ENCODE measurements at places on chromosomes 1 and 21. TPM values are rescaled to one million over a fixed set of nuclear protein-coding genes. Genes with fewer than 3 reads are reported as not detected.

DNA sequence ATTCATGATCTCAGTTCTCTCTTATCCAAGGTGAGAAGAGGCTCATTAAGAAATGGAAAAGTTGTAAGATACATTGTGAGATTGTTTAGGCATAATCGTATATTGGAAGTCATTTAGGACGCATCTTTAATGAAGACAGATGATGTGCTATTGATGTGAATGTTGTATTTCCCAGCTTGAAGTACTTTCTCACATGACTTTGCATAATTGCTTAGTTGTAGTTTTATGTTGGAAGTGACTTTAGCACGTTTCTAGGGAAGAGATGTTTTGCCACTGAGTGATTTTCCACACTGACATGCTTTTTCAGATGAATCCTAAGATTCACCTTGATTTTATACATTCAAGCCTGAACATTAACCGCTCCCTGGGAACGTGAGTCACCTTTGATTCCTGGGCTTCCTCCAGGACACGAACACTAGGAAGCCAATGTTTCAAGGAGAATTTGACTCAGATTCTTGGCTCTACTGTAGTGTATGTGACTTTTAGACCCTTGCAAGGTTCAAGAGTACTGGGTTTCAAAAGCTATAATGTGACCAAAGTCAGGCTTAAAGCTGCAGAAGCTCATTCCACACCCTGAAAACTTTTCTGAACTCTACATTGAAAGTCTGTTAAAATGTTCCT, 27.9 kb downstream of the ANGEL2 start:
- H3K4me1 ChIP-seq, result no peaks in the 10 kb centered on the region
- H3K4me3 ChIP-seq, result no peak overlapping the region
- H3K27me3 ChIP-seq, result no peaks in the 10 kb centered on the region
- DNase-seq, result no peak
- no peak overlapping the region for H3K27ac ChIP-seq

DNA sequence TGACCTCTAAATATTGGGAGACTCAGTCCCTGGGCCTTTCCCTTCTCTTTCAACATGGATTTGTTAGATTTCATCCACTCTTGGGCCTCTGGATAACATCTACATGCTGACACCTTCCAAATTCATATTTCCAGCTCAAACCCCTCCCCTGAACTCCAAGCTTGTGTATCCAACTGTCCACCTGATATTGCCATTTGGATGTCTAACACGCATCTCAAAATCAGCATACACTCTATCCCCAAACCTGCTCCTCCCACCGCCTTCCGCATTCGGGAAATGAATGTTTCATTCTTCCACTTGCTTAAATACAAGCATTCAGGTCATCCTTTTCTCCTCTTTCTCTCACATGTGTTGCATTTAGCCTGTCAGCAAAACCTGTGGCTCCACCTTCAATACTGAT, 17.5 kb upstream of the KAZN start:
- H3K4me1 ChIP-seq, result no peaks in the 10 kb centered on the region
- H3K4me3 ChIP-seq, result no peak overlapping the region
- no peaks in the 10 kb centered on the region for H3K36me3 ChIP-seq

DNA sequence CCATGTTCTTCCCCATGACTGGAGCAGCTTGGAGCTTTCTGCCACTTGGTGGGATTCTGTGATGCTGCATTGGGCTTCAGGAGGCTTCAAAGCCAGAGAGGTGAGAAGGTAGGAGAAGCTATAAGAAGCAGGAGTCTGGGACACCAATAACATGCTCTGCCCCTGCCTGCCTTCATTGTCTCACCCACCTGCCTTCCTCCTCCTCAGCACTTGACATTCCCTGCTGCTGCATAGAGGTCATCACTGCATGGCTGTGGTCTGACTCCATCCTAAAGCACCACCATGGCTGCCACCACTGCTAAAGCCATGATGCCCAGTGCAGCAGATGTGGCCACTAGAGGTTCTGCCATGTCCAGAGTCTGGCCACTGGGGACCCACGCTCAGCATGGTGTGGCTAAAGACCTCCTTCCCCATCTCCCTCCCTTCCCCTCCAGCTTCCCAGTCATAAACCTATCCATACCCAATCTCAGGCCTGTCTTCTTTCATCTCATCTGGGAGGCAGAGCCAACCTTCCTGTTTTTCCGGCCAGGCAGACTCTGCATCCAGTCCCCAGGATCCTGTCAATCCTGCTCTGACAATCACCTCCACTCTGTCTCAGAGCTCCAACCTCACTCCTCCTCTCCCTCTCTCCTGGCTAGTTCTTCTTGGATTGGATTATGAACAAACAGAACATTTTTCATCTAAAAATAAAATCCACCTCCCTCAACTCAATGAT, 285.1 kb upstream of the POU3F1 start:
- H3K4me3 ChIP-seq, result no peak overlapping the region
- DNase-seq, result no peak
- H3K4me1 ChIP-seq, result no peaks in the 10 kb centered on the region
- peaks cover 11% of the 10 kb centered on the region for H3K27me3 ChIP-seq
- no peak overlapping the region for H3K27ac ChIP-seq

- H3K27ac ChIP-seq, result no peak overlapping the region
- no peak for DNase-seq
These were observed 6.7 kb upstream of the PTGER3 start for GRCh38 chr1:71054281-71054731.

The PCP4L1 gene
- 2.0 TPM for total RNA-seq

The KLHDC7A gene
- 0.98 TPM for total RNA-seq

GRCh38 chr1:77405186-77405585, 123.4 kb downstream of the AK5 start:
- H3K4me3 ChIP-seq, result no peak overlapping the region
- no peak for DNase-seq
- H3K4me1 ChIP-seq, result no peaks in the 10 kb centered on the region
- H3K27ac ChIP-seq, result peak overlapping the region; percentile 11
- no peaks in the 10 kb centered on the region for H3K36me3 ChIP-seq
- no peaks in the 10 kb centered on the region for H3K27me3 ChIP-seq

- no peak for DNase-seq
- no peaks in the 10 kb centered on the region for H3K4me1 ChIP-seq
- no peak overlapping the region for H3K4me3 ChIP-seq
- H3K27me3 ChIP-seq, result no peaks in the 10 kb centered on the region
- no peaks in the 10 kb centered on the region for H3K36me3 ChIP-seq
- peak overlapping the region; percentile 75 for H3K27ac ChIP-seq
These were observed 124.5 kb upstream of the TMEM51 start for GRCh38 chr1:15029036-15029435.

The WNT3A gene
- total RNA-seq, result 0.29 TPM

The AMIGO1 gene
- 3.0 TPM for total RNA-seq

DNA sequence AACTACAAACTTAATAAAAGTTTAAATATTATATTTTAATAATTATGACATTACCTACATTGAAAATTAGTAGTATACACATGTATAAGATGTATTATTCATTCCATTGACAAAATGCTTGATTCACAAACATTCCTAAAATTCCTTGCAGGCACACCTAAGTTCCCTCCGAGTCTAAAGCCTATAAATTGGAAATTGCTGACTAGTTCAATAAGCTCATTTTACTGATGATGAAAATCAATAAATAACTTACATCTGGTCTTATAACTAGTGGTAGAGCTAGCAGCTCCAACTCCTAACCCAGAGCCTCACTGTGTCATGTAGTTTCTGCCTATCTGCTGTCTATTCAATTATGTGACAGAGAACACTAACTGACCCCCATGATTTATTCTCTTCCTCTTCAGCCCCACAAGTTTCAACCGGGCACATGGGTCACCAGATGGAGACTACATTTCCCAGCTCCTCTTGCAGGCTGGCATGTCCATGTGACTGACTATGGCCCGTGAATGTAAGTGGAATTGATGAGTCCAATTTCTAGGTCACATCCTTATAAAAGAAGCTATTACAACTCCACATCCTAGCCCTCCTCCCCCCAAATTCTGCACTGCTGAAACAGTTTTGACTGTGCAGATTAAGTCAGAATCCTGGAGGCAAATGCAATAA, 29.6 kb upstream of the LRRC8D start:
- no peaks in the 10 kb centered on the region for H3K4me1 ChIP-seq
- no peak overlapping the region for H3K4me3 ChIP-seq
- no peaks in the 10 kb centered on the region for H3K27me3 ChIP-seq
- no peaks in the 10 kb centered on the region for H3K36me3 ChIP-seq
- no peak for DNase-seq
- H3K27ac ChIP-seq, result no peak overlapping the region

DNA sequence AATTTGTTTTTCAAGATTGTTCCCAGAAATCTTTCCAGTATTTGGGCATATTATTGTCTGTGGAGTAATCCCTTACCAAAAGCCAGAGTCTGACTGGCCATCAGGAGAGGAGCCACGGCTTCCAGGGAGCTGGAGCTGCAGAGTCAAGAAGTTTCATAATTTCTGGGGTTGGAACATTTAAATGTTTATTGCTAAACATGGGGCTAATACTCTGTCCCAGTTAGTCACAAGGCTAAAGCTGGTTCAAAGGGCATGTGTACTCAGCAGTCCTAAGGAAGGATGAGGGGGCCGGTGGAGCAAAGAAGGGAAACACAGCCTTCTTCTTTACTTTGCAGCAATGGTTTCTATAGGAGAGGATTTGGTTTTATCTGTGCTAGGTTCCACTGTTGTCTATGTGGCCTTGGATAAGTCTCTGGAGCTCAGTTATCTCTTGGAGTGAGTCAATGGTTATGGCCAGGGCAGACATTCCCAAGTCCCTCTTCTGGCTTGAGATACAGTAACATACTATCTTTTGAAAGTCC, 9.5 kb downstream of the DENND2D start:
- no peak for DNase-seq
- H3K27me3 ChIP-seq, result no peaks in the 10 kb centered on the region
- H3K27ac ChIP-seq, result peak overlapping the region; percentile 74
- H3K4me1 ChIP-seq, result peaks cover 5% of the 10 kb centered on the region

- H3K27ac ChIP-seq, result no peak overlapping the region
- no peaks in the 10 kb centered on the region for H3K36me3 ChIP-seq
- H3K4me1 ChIP-seq, result no peaks in the 10 kb centered on the region
- H3K27me3 ChIP-seq, result no peaks in the 10 kb centered on the region
- DNase-seq, result no peak
These were observed 41.2 kb downstream of the DMAP1 start for GRCh38 chr1:44254392-44254910.

GRCh38 chr1:3680488-3681230, 28.3 kb downstream of the TP73 start:
- DNase-seq, result no peak
- no peak overlapping the region for H3K27ac ChIP-seq
- no peak overlapping the region for H3K4me3 ChIP-seq
- H3K4me1 ChIP-seq, result no peaks in the 10 kb centered on the region
- H3K36me3 ChIP-seq, result no peaks in the 10 kb centered on the region
- H3K27me3 ChIP-seq, result peaks cover 6% of the 10 kb centered on the region

The AMY1A gene
- not detected for total RNA-seq

The LEMD1 gene
- 6.1 TPM for total RNA-seq

The MROH9 gene
- not detected for total RNA-seq

GRCh38 chr1:33087677-33088076, 6.7 kb downstream of the AZIN2 start:
- H3K4me3 ChIP-seq, result no peak overlapping the region
- H3K27ac ChIP-seq, result no peak overlapping the region
- no peak for DNase-seq
- H3K27me3 ChIP-seq, result no peaks in the 10 kb centered on the region
- H3K36me3 ChIP-seq, result no peaks in the 10 kb centered on the region
- no peaks in the 10 kb centered on the region for H3K4me1 ChIP-seq

GRCh38 chr1:233253832-233254331, 41.6 kb downstream of the PCNX2 start:
- no peaks in the 10 kb centered on the region for H3K4me1 ChIP-seq
- H3K27me3 ChIP-seq, result no peaks in the 10 kb centered on the region
- H3K4me3 ChIP-seq, result no peak overlapping the region
- H3K27ac ChIP-seq, result no peak overlapping the region
- DNase-seq, result no peak

The CYP4X1 gene
- 32.6 TPM for total RNA-seq

- H3K27me3 ChIP-seq, result no peaks in the 10 kb centered on the region
- no peaks in the 10 kb centered on the region for H3K36me3 ChIP-seq
- no peaks in the 10 kb centered on the region for H3K4me1 ChIP-seq
These were observed 10.5 kb upstream of the MDM4 start for GRCh38 chr1:204505674-204506200.

DNA sequence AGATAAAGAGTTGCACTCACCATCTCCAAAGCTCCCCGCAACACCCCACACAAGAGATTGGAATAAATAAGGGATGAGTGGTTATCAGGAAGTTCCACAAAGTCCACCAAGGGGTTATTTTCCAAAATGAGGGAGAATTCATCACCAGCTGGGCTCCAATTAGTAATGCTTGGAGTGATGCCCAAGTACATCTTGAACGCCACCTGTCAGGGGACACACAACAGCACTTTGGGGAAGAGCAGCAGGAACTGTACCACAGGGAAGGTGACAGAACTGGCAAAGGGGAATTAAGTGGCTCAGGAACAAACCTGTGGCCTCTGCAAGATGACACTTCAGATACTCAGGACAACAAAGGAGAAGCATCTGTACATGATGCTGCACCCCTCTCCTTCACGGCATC, 11.5 kb downstream of the TRAPPC3 start:
- no peak for DNase-seq
- H3K27ac ChIP-seq, result peak overlapping the region; percentile 77
- no peak overlapping the region for H3K4me3 ChIP-seq
- H3K36me3 ChIP-seq, result no peaks in the 10 kb centered on the region

DNA sequence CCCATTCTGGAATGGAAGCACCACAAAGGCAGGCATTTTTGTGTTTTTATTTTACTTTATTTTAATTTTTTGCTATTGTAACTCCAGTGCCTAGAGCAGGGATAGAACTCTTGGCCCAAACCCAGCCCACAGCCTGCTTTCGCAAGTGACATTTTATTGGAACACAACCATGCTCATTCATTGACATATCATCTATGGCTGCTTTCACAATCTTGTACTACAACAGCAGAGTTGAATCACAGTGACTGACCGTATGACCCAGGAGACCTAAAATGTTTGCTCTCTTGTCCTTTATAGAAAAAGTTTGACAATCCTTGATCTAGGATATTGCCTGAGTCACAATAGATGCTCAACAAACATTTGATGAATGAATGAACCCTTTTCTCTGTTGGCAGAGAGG, 83.9 kb upstream of the ATP1A1 start:
- no peak overlapping the region for H3K27ac ChIP-seq
- H3K4me3 ChIP-seq, result no peak overlapping the region
- no peak for DNase-seq
- no peaks in the 10 kb centered on the region for H3K36me3 ChIP-seq

The ERG gene
- 12.2 TPM for total RNA-seq

DNA sequence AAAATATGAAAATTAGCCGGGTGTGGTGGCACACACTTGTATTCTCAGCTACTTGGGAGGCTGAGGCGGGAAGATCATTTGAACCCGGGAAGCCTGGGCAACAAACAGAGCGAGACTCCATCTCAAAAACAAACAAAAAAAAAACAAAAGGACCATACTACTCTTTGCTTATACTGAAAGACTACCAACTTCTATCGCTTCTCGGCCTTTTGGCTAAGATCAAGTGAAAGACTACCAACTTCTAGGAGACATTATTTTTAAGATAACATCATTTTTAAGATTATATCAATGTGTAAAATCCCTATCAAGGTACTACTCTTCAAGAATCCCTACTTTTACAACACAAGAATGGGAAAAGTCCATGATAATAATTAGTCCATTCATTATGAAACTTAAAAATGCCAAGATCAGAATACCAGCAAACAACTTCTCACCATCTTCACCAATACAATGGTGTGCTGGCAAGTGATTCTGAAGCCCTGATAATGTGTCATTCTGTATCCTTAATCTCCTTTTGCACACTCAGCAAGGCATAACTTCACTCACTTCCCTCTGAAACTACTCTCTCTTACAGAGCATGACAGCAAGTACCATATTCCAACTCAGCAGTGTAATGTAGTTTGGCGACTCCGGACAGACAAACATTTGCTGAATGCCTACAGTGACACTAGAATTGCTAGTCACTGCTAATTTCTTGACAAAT, 1.7 kb downstream of the PTP4A2 start:
- H3K27ac ChIP-seq, result peak overlapping the region; percentile 100
- peaks cover 6% of the 10 kb centered on the region for H3K4me1 ChIP-seq
- H3K4me3 ChIP-seq, result peak overlapping the region; percentile 75
- no peak for DNase-seq
- H3K36me3 ChIP-seq, result no peaks in the 10 kb centered on the region
- H3K27me3 ChIP-seq, result no peaks in the 10 kb centered on the region

The LEFTY2 gene
- total RNA-seq, result 0.88 TPM
